Daoy (cell line): ENCODE measurements at places on chromosomes 4 and X. TPM values are rescaled to one million over a fixed set of nuclear protein-coding genes. Genes with fewer than 3 reads are reported as not detected.
A peak's percentile ranks its signal among the peaks of the same experiment; 100 is the strongest.

DNA sequence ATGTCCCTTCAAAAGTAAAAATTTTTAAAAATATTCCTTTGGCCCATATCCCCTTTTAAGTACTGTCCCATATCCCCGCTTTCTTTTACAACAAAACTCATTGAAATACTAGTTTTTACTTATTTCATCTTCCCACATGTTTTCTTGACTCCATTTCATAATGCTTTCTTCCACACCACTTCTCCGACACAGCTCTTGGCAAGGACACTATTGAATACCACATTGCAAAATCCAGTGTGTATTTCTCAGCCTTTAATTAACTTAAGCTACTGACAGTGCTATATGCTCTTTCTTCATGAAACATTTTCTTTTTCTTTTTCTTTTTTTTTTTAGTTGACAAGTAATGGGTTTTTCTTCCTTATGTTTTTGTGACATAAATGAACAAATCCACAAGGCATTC, 28.8 kb downstream of the PRDM8 start:
- no peak for DNase-seq

RTL3 gene
- total RNA-seq = 0.21 TPM in 1 of 2 replicates, not detected in the other

DNA sequence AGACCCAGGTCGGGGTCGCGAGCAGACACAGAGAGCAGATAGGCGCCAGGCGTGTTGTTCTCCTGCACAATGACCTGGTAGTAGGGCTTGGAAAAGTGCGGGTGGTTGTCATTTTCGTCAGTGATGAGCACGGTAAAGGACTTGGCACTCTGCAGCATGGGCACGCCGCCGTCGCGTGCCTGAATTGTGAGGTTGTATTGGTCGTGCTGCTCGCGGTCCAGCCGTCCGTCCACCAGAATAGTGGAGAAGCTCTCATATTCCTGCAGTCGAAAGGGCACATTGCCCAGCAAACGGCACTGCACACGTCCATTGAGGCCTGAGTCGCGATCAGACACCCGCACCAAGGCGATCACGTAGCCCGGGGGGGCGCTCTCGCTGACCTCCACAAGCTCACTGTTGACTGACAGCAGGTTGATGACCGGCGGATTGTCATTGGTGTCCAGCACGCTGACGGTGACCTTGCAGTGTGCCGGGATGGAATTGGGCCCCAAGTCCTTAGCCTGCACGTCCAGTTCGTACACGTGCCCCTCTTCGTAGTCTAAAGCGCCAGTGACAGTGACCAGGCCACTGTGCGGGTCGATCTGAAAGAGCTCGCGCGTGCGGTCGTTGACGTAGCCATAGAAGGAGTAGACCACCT, 2.8 kb downstream of the PCDH19 start:
- DNase-seq = no peak

DNA sequence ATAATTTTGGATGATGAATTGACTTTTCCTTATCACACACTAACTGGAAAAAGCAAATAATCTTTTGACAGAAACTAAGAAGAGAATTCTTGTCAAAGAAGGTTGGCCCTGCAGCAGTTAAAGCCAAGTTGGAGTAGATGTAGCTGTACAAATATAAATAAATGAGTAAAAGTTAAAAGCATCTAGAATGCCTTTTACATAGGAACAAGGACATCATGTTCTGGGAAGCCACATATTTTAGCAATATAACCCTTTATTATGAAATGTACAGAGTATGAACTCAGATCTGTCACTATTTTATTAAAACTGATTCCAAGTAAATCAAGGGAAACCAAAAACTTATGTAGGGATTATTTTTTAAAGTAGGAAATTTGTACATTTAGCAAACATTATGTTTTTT, 269.4 kb upstream of the FAT4 start:
- no peak for DNase-seq

LUZP4 gene
- not detected in 2 replicates for total RNA-seq

DNA sequence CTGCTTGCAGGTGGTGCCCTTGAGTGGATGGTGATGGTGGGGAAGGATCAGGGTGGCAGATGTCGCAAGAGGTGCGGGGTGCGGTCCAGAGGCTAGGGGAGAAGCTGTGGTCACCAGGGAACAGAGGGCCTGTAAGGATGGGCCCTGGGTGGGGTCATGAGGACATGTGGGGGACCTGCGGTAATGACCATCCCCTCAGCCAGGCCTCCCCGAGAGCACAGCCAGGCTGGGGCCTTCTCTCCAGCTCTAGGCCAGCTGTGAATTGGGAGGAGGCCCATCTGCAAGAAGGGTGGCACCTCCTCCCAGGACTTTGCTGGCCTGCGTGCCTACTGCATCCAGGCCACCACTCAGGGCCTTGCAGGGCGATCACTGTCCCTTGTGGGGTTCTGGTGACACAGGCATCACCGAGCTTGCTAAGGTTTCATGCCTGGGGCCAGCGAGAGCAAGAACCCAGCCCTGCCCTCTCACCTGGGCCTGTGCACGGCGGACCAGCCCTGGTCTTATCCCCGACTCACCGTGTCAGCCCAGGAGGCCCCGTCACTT, 34.1 kb upstream of the MXD4 start:
- no peak for DNase-seq

- DNase-seq = peak; percentile 84
Observed at GRCh38 chrX:149495573-149496071, 9.5 kb downstream of the IDS start.

- no peak for DNase-seq
Observed at GRCh38 chrX:19886375-19886774, 1.0 kb downstream of the SH3KBP1 start.

DNA sequence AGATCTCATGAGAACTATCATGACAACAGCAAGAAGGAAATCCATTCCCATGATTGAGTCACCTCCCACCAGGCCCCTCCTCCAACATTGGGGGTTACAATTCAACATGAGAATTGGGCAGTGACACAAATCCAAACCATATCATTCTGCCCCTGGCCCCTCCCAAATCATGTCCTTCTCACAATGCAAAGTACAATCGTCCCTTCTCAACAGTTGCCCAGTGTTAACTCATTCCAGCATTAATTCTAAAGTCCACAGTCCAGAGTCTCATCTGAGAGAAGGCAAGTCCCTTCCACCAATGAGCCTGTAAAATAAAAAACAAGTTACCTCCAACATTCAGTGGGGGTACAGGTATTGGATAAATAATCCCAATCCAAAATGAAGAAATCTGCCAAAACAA, 14.9 kb upstream of the CLDN34 start:
- no peak for DNase-seq
